ENCODE measurements at places on chromosomes 1 and 21.

GRCh38 chr1:193062698-193063463, 3.5 kb downstream of the RO60 start:
- DNase-seq = no peak

DNA sequence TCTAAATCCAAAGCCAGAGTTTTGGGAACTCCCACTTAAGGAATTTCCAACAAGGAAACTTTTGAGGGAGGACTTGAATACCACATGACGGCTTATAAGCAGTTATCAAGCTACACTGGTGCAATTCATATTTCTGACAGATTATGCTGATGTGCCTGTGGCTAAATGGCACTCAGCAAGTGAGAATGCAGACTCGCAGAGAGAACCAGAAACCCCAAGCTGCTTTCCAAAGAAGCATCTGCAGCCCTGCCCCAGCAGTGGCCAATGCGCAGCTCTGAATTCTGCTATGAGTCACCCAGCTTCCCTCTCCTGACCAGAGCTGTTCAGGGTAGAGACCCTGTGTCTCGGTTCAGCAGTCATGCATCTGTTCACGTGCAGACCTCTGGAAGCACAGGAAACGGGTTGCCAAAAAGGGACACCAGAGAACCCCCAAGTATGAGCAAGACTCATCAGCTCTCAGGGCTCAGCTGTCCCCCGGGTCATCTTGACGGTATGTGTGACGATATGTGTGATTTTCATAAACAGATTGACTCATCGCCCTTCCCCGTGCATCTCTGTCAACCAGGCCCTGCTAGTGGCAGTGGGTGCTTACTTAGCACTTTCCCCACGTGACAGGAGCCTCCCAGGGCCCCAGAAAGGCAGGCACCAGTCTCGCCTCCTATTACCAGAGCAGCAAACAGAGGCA, 76.3 kb downstream of the ITPKB start:
- DNase-seq = peak; percentile 53

GRCh38 chr1:75765697-75766355, 20.2 kb upstream of the RABGGTB start:
- DNase-seq = peak; percentile 47

DNA sequence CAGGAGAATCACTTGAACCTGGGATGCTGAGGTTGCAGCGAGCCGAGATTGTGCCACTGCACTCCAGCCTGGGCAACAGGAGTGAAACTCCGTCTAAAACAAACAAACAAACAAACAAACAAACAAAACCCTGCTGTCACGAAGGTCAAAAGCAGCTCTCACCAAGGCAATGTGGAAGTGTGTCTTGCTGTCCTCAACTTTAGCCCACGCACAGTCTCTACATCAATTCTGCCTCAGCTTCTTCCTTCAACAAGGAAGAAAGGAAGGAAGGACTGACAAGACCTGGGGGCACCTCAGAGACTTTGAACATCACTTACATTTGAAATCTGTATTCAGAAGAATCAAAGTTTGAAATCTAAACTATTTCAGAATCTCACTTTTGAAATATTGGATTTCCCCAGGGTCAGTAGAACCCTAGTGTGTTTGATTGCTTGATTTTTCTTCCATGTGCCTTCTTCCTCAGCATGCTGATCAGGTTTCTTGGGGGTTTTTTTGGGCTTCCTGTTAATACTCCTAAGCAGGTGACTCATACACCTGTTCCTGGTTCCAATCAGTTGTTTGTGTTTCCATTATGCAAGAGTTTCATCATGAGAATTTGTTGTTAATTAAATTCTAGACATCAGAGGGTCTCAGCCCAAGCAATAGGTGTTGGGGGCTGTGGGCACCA, 6.5 kb upstream of the CSTB start:
- DNase-seq = no peak

GRCh38 chr1:15740924-15741850, 1.1 kb upstream of the TMEM82 start:
- peak; percentile 32 for DNase-seq

DNA sequence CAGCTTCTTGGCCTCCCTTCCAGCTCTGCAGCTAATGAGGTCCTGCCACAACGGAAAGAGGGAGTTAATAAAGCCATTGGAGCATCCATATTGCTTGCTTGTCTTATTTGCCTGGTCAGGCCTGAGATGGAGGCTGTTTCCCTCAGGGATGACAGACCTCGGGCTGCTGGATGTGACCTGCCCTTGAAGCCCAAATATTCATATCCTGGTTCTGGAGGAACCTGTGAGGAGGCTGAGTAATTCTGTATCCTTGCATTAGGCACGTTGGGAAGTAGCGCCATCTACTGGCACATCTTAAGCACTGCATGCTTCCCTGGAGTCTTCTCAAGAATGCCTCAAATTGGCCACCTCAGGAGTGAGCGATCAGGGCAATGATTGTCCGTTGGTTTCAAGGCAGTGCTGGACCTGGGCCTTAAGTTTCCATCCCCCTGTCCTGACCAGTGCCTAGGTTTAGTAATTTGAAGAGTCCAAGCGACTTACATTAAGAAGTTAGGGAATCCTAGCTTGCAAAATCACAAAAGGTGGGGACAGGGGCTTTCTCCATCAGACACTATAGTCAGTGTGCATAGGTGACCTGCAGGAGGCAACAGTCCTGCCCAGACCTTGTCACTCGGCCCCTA, 13.8 kb upstream of the NASP start:
- DNase-seq = peak; percentile 81

GRCh38 chr1:19074902-19075721, 118.6 kb upstream of the IFFO2 start:
- no peak for DNase-seq
